NCI-H1105 treated with DMSO at 0.1 percent for 48 hours (cell line): ENCODE measurements at places on chromosomes 6 and 20.

DNA sequence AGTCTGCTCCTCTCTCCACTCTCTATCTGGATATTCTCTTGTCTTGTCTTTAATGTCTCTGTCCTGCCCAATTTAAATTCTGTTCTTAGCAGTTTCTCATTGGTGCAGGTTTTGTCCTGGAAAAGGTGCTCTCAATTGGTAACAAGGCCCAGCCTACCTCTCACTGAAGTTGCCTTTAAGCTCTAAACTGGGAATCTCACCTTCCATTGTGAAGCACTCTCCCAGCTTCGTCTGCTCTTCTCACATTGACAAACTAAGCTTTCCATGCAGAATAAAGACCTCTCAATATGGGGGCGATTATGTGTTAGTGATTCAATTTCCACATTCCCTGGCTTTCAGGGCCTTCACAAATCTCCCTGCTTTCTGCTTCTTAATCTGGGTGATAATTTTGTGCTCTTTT is 1712.2 kb downstream of the GRIK2 start:
- no peak for DNase-seq

GRCh38 chr6:110628330-110628729 is 151.9 kb upstream of the SLC22A16 start:
- DNase-seq: no peak

DNA sequence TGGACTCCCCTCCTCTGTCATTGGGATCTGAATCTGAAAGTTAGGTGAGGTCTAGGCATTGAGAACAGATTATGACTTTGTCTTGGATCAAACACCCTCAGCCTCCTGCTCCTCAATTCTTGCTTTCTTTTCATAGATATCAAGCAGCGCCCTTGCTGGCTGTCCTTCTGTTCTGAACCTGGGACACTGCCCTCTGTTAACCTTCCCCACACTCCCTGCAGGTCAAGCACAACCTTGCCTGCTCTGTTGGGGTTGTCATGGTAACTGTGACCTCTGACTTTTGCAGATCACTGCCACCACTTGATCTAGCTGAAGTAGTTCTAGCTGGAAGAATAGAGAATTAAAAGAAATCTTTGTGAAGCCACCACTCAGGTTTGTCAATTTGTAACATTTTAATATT is 16.4 kb upstream of the MICA start:
- DNase-seq: no peak

GRCh38 chr6:15360300-15360699 is 114.4 kb downstream of the JARID2 start:
- DNase-seq: no peak

- DNase-seq: peak; percentile 23
Observed at GRCh38 chr6:165245287-165245686, 64.1 kb downstream of the C6orf118 start.

DNA sequence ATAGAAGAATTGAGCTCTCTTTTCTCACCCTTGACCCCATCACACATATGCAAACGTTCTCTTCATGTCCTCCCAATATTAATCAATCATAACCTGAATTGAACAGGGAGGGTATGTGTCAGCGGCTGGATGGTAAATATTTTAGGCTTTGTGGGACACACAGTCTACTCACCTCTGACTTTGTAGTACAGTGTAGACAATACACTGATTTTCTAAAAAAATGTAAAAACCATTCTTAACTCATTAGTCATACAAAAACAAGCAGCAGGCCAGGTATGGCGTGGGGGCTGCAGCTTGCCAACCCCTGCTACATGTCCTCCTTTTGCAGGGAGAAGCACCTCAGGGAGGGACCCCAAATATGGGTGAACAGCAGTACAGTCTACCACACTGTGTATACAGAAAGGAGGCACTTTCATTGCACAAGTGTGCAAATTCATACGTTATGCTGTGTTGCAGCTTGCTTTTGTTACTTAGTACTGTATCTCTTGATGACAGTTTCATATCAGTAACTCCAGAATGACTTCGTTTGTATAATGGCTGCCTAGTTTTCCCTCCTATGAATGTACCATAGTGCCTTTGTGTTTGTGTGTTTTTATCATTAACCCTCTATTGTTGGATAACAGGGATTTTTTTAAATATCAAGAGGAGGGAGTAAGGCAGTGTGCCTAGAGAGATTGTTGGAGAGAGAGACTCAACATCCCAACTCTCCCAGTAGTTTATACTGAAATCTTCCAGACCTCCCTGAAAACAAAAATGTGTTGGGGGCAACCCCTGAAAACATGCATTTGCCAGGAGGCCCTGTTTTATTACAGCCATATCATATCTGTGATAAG is 214.3 kb downstream of the ZMYND8 start:
- no peak for DNase-seq

- DNase-seq: no peak
Observed at GRCh38 chr6:1247056-1247455, 64.8 kb upstream of the FOXQ1 start.

GRCh38 chr20:59176812-59177211 is 13.2 kb downstream of the ZNF831 start:
- no peak for DNase-seq

DNA sequence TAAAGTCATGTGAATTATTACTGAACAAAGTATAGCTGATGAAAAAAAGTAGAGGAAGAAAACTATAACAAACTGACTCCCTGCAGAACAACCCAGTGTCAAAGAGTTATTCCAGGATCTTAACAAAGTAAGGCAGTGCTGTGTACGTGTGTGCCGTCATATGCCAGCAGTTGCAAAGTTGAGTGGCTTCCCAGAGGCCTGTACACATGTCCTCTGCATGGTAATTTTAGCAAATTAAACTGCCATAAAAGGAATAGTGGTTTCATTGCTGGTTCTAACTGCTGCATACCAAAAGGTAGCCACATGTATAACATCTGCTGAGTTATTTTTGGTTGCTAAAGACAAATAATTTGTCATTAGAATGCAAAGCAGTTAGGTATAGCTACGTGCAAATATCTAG is 44.8 kb downstream of the RIPOR2 start:
- DNase-seq: no peak

DNA sequence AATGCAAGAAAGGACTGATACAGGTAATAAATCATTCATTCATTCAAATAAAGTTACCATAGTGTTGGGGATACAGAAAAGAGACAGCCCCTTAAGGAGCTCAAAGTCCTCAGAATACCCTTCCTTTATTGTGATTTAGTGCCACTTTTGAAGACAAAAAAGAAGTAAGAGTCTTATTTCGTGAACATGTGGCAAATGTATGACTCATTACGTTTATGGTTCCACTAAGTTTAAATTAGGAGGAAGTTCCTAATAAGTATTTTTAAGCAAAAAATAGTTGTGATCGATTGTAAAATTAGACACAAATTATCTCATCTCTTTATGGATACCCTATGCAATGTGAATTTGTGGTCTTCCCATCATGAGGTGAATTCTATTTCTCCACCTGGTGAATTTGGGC is 38.5 kb upstream of the GCLC start:
- no peak for DNase-seq
